ENCODE measurements at places on chromosomes 5 and 9.

DNA sequence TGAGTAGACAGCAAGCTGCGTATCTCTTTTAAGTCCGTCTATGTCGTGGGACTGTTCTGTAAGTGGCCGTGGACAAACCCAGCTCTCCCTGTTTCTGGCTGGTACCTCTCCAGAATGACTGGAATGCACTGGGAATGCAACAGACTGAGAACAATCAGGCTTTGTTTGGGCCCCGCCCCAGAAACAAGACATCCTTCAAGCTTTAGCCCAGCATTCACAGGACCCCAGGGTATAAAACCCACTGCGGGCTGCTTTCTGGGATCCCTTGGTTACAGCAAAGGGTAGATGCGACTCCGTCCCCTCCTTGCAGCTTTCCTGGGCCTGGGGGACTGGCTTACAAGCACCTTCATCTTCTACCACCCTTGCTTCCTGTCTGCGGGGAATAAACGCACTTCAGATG is 45.6 kb upstream of the SPTLC1 start:
- no peak for DNase-seq

GRCh38 chr5:40755093-40755406 is 711 bp downstream of the TTC33 start:
- DNase-seq, result peak; percentile 34

DNA sequence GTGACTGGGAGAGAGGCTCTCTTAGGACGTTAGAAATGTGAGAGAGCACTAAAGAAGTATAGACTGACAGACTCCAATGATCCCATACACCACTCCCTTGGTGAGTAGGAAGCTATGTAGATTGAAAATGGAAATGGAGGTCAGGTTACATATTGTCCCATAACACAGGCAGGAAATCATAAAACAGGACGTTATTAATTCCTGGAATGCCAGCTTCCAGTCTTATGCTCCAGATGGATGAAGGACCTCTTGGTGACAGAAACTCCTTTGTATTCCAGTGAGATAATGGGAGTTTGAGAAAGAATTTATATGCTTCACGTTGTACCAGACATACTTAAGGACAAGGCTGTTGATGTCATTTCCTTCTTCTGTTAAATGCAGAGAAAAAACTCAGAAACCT is 338.2 kb upstream of the ITGA1 start:
- DNase-seq, result no peak

- no peak for DNase-seq
Measured at GRCh38 chr9:3569529-3569928, 43.7 kb upstream of the RFX3 start.

DNA sequence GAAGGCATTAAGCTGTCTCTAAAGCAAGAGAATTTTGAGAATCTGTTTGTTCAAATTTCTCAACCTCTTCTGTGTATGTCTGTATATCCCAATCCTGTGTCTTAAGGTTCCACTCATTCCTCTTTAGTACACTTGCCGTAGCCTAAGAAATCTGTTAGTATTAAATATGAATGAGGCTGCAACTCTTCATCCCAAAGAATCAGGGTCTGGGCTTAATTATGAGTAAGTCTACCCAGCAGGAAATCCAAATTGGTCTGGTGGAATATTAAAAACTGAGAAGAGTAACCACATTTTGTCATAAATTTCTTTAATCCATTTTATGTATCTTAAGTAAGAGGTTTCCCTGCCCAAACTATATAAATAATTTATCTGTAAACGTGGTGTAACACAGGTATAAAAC is 1171.2 kb downstream of the CDH12 start:
- no peak for DNase-seq

All from T-helper 17 cell (primary cell).